ENCODE measurements at places on chromosomes 5 and 9.
A peak's percentile ranks its signal among the peaks of the same experiment; 100 is the strongest.

GRCh38 chr5:93583768-93584595 lies 960 bp downstream of the NR2F1 start:
- DNase-seq, result no peak

GRCh38 chr9:5561828-5562488 lies 51.6 kb downstream of the PDCD1LG2 start:
- DNase-seq, result no peak

DNA sequence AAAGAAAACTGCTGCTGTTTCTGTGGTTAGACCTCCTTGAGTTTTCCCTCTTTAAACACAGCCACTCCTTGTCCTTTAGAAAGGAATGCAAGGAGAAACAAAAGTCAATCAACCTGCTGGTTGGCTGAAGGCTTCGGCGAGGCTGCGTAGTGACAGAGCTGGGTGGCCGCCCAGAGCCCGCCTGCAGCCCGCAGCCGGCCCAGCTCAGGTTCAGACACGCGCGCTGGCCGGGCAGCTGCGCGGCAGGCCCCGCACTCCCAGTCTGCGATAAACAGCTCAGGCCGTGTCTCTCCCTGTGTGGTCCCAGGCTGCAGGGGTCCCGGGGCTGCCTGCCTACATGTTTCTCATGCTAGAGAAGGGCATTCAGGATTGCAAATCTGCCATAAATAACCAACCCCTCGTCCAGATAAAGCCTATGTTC lies 115.4 kb downstream of the HSD17B3 start:
- no peak for DNase-seq

DNA sequence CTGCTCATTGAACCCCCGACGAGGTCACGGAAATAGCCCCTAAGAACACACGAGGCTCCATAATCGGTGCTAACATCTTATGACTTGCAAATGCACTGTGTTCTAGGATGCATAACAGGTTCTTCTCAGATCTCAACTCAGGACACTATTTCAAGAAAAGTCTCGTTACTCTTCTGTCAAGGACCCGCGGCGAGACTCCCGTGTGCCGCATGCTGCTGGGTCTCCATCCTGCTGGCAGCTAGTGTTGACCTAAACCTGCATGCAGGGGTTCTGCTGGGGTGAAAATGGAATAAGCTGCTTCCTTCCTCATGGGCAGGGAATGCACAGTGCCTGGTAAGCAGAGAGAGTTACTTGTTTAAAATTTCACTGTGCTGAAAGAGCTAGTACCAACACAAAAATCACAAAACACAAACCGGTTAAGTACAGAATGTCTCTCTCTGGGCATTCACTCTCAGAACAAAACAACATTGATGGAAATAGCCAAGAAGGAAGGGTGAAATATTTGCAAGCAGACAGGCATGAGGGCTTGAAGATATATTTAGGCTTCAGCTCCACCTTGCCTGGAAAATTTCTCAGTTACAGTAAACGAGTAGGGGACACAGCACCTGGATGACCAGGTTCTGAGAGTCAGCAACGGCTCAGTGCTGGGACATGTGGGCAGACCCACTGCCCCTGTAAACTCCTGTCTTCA lies 416.5 kb downstream of the GADD45G start:
- no peak for DNase-seq

DNA sequence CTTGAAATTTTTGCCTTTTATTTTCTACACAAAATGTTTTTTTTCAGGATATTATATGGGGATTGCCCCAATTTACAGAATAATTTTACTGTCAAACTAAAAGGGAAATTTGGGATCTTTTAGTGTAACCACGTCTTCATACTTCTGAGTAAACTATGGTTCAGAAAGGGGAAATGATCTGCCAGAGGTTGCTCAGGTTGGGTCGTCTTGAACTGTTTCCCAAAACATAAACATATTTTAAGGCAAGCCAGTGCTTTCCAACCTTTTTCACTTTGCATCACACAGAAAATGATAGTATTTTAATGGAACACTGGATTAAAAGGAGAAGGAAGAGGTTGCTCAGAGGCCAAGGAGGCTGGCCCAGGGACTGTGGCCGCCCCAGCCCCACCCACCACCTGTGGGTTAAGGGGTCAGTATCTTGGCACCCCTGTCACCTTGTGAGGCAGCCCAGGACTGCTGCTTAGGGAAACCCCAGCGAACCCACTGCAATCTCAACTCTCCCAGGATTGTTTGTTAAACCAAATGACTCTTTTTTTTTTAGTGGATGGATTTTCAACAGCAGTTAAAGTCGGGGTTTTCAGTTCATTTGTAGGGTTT lies 142.7 kb upstream of the DHFR start:
- DNase-seq, result no peak

DNA sequence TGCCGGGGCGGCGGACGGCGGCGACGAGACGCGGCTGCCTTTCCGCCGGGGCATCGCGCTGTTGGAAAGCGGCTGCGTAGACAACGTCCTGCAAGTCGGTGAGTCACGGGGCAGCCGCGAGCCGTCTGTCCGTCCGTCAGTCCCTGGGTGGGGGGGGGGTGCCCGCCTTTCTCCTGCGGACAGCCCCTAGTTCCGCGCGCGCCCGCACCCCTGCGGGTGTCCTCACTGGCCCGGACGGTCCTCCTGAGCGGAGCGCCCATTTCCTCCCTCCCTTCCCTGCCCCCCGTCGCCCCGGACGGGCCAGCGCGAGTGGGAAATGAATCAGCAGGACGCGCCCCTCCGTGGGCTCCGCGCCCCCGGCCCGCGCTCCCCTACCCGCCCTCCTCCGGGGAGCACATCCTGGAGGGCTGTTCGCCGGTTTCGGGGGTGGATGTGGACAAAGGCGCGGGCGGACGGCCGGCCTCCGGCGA lies 828 bp downstream of the ZSWIM6 start:
- DNase-seq, result peak; percentile 43

- DNase-seq, result no peak
Observed at GRCh38 chr9:94785215-94786169, 59.0 kb downstream of the AOPEP start.

- no peak for DNase-seq
Observed at GRCh38 chr5:125153231-125153630, 406.8 kb upstream of the ZNF608 start.

GRCh38 chr5:56696900-56697299 lies 118.4 kb upstream of the MAP3K1 start:
- no peak for DNase-seq

GRCh38 chr5:122738088-122738487 lies 36.8 kb upstream of the SNX2 start:
- DNase-seq, result no peak

DNA sequence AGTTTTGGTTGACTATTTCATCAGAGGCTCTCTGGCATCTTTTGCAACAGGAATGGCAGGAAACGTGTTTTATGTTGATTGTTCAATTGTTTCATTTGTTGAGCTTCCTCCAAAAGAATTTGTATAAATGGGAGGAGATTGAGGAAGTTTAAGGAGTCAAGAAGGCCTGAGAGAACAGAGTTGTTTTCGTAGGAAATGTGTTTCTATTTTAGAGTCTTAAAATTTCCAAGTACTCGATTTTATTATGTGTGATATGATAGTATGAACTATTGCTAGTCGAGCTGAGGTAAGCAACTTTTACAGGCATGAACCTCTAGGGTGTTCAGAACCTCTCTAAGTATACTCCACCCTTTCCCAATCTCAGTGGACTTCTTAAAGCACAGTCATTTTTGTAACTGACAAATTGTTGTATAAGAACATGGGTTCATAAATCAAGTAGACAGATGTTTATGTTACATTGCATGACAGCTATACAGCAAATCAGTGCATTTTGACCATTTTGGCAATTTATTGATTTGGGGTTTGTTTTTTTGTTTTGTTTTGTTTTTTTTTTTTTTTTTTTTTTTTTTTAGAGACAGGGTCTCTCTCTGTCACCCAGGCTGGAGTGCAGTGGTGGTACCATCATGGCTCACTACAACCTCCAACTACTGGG lies 47.4 kb downstream of the POLK start:
- no peak for DNase-seq

GRCh38 chr5:137113161-137113560 lies 386.0 kb downstream of the SPOCK1 start:
- DNase-seq, result no peak

- DNase-seq, result no peak
Observed at GRCh38 chr5:133367984-133368383, 244.4 kb downstream of the FSTL4 start.

DNA sequence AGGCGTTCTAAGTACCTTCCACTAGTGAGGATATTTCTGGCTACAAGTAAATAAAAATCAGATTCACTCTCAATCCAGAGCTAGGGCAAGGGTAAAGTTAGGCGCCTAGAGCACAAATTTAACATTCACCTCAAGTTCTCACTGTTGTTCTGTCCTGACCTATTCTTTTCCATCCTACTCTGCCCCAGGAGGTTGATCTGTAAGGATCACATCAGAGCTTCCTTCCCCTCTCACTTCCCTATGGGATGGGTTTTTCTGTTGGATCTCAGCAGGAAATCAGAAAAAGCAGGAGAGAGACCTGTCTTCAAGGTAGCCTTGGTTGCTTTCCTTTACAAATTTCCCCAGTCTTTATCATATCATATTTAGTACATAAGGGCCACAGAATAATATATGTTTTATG lies 316.7 kb downstream of the GABRG2 start:
- DNase-seq, result no peak

DNA sequence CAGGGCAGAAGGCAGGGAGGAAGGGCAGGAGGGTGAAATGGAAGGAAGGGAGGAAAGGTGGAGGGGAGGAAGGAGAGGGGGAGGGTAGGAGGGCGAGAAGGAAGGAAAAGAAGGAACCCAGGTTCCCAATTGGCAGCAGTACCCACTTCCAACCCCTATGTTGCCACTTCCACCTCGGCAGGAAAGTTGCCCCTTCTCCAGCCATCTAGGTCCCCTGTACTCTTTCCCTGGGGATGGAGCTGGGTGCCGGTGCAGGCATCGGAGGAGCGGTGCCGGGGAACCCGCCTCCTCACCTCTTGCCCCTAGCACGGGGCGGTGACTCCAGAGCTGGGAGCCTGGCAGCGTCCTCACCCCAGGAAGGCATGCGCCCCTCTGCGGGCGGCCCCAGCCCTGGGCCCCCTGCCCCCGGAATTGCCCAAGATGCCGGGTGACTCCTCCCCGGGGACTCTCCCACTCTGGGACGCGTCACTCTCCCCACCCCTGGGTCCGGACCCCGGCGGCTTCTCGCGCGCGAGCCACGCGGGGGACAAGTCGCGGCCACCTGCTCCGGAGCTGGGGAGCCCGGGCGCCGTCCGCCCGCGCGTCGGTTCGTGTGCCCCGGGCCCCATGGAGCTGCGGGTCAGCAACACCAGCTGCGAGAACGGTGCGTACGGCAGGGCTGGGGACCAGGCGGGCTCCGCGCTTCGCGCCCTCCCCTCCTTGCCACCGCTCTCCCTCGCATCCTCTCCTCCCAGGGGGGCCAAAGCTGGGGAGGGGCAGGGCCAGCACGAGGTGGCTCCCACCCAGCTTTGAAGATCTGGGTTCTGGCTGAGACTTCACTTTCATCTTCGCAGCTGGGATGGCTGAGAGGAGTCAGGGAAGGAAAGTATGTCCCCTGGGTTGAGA lies at the start of gene NIPAL4:
Gene NIPAL4 (plus strand): TSS at position 499 of the 885 bp plus-strand sequence. CDS start 108 bp downstream, at position 607.
- DNase-seq, result no peak

GRCh38 chr9:91562416-91562815 lies 138.8 kb upstream of the NFIL3 start:
- DNase-seq, result no peak

- DNase-seq, result no peak
Observed at GRCh38 chr5:102819634-102820033, 64.5 kb downstream of the PAM start.

- DNase-seq, result no peak
Observed at GRCh38 chr5:77844623-77845323, 68.6 kb upstream of the TBCA start.

DNA sequence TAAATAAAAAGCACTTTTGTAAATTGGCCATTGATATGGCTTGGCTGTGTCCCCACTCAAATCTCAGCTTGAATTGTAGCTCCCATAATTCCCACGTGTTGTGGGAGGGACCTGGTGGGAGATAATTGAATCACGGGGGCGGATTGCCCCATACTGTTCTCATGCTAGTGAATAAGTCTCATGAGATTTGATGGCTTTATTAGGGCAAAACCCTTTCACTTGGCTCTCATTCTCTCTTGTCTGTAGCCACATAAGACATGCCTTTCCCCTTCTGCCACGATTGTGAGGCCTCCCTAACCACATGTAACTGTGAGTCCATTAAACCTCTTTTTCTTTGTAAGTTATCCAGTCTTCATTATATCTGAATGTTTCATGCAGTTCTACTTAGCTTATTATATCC lies 153.2 kb downstream of the TARS1 start:
- DNase-seq, result no peak

DNA sequence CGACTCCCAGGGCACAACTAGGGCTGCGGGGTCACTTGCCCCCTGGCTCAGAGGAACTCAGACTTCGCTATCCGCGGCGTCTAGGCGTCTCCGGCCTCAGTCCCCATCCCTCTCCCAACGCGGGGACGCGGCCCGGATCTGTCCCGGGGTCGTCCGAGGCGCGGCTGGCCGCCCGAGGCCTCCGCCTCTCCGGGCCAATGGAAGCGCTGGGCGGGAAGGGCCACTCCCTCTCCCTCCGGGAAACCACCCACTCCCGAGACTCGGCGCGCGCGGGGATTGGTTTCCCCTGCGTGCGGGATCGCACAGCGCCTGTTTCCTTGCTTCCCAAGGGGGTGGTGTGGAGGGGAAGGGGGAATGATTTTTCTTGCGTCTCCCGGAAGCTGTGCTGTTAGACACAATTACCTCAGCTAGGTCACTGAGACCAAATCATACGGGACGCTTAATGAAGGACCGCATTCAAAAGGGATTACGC lies 38.3 kb downstream of the NR2F1 start:
- DNase-seq, result peak; percentile 80

- DNase-seq, result no peak
Observed at GRCh38 chr9:120378680-120379079, 201.3 kb downstream of the CDK5RAP2 start.

- DNase-seq, result no peak
Observed at GRCh38 chr5:137572042-137572695, 73.0 kb upstream of the SPOCK1 start.

DNA sequence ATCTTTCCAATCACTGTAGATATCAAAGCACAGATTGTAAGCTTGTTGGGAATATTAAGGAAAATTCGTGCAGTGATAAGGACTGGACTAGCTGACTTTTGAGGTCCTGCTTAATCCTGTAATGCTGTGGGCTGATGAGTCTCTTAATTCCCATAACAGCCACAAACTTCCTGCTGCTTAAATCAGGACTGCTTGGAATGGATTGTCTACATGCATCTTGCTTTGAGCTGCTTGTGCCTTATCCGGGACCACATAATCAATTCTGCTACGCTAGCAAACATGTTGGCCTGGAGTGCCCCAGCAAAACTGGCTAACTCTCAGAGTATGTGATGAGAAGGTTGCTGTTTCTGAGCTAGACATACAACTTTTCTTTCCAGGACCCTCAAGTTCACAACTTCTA lies 79.6 kb downstream of the SNCAIP start:
- DNase-seq, result no peak

- DNase-seq, result no peak
Observed at GRCh38 chr9:98874721-98875255, 67.3 kb downstream of the GALNT12 start.

- DNase-seq, result no peak
Observed at GRCh38 chr9:5025416-5025815, 40.3 kb downstream of the JAK2 start.

DNA sequence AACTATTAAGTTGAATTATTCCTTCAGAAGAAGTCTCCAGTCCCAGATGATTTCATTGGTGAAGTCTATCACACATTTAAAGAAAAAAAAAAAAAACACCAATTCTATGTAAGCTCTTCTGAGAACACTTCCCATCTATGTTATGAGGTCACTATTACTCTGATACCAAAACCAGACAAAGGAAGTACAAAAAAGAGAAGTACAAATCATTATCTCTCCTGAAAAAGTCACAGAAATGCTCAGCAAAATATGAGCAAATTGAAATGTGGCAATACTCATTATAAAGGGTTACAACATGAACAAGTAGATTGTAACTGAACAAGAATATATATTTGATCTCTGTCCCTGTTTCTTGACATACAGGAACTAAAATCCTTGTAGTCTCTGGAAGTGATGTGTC lies 280.4 kb downstream of the TLE1 start:
- DNase-seq, result no peak
